ENCODE measurements at places on chromosomes 4 and X.
A peak's percentile ranks its signal among the peaks of the same experiment; 100 is the strongest.

GRCh38 chrX:5549512-5549911, 679.2 kb downstream of the NLGN4X start:
- no peak for DNase-seq

DNA sequence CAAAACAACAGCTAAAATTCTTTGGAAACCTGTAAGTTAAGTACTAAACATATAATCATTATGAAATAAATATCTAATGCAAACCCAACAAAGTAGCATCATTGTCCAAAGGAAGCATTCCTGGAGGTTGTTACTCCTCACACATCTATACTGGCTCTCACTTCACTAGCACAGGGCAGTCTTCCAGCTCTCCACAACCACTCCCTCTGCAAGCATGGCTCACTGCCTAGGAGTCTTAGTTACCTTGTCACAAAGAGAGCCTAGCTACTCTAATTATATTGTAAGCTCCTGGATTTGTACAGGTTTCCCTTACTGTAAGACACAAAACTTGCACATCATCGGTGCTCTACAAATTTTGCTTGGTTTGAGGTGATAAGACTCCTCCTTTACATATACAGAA, 76.1 kb downstream of the AMMECR1 start:
- DNase-seq, result no peak

DNA sequence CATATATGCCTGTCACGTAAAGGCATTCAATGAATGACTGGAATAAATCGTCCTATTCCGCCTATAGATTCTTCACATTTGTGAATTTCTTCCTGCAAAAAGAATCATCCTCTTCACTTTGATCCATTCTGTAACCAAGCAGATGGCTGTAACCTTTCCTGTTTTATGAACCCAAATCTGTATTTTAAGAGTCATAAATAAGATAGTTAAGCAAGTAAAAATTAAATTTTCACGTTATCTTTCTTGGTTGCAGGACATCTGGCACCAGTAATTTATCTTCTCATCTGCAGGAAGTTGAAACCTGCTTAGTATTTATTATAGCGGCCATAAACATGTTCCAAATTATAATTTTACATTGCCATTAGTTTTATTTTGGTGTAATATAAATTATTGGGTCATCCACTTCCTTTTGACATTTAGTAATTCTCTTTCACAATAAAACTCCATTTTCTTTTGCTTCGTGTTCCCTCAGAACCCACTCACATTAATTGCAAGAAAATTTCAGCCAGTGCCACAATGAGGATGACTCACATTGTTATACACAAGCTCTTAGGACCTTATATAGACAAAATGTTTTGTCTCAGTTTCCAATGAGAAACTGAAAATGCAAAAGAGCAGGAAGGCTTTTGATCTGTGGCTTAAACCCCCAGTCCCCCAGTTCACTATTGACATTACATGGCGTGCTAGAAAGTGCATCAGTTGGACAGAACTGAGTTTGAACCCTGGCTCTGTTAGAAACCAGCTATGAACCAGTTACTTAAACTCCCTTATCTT, 51.1 kb downstream of the TMEM156 start:
- DNase-seq, result no peak

GRCh38 chrX:108053218-108053617, 8.4 kb downstream of the VSIG1 start:
- DNase-seq, result no peak

- peak; percentile 75 for DNase-seq
Measured at GRCh38 chrX:101415180-101416145, 7.4 kb downstream of the HNRNPH2 start.

GRCh38 chr4:127352220-127353113, 280.3 kb upstream of the INTU start:
- no peak for DNase-seq

GRCh38 chr4:178664621-178665020, 1222.4 kb upstream of the AGA start:
- no peak for DNase-seq

GRCh38 chrX:101482296-101482695, 3.0 kb upstream of the ARMCX4 start:
- DNase-seq, result no peak

- peak; percentile 70 for DNase-seq
Measured at GRCh38 chr4:5710961-5711478, at the start of gene EVC. EVC (plus strand) TSS chr4:5711201; CDS start chr4:5711381, 180 bp downstream.

DNA sequence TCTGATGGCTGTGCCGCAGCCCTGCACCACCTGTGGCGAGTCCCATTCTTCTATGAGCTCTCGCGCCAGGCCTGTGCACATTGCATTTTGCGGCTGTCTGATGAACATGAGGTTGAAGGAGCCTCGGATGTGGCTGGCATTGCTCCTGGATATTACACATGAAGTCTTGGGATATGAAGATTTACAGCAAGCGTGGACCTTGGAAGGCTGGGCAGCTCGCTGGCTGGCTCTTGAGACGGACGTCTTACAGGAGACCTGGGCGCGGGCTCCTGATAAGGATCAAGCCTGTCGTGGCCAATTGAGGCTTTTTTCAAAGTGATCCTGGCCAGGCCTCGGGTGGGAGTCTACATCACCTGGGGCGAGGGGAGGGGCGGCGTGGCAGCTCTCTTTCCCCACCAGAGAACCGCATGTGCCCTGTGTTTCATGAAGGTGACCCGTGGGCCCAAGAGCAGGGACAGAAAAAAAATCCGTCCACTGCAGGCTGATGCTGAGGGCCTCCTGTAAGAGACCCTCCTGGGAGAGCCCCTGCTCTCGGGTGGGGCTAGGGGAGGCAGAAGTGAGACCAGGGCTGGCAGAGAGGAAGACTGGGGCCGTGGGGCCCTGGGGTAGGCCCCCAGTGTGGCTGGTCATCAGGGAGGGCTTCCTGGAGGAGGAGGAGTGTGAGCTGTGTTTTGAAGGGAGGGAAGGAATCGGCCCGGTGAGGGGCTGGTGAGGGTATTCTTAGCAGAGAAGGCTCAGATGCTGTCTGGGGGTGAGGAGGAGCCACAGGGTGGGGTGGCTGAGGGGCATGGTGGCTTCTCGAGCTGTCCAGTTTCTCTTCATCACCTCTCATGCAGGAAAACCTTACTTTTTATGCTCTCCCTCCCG, 23.6 kb downstream of the CPZ start:
- DNase-seq, result no peak

DNA sequence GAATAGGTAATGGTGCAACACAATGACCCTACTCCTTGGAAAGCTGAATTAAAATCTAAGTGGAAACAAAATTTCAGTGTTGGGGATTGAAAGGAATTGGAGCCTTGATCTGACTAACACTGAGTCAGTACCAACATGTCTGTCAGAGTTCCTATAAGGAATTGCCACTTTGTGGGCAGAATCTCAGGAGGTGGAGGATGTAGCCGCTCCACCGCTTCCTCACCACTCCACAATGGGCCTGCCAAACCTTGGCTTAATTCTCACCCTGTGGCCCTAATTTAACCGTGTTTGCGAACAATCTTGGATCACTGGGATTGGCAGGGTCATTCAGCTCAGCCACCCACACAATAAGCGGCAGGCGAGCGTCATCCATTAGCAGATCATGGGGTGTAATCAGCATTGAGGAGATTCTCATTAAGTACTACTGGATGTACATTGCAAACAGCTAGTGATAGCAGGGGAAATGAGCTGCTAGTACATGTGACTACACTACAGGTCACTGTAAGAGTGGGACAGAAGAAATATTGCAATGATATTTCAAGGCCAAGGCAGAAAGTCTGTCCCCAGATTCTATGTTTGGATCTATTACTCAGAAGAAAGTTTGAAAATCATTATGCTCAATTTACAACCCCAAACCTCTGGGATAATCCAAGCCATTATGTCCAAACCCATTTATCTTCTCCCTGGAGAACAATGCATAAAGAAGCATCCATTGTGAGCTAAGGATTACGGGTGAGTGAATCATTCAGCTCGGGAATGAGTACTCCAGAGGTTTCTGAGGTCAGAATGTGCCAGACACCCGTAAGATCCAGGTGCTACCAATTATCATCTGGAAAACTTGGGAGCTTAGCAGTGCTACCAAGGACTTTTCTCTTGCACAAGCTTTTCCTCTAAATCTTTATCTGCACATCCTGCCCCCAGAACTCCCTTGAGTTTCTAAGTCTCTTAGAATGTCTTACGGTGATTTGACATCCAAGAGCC, 5.8 kb downstream of the SRPX start:
- DNase-seq, result no peak

- DNase-seq, result no peak
Measured at GRCh38 chrX:68889249-68889648, 60.4 kb downstream of the EFNB1 start.
